Anterior cingulate cortex (tissue), 58 donors: ENCODE measurements at places on chromosomes 4 and X.

- no peak for DNase-seq
Measured at GRCh38 chrX:110665223-110666002, 130.2 kb downstream of the CHRDL1 start.

GRCh38 chrX:6029014-6029413, 199.7 kb downstream of the NLGN4X start:
- DNase-seq = no peak

- no peak for DNase-seq
Measured at GRCh38 chr4:5878359-5878758, 14.5 kb downstream of the CRMP1 start.

GRCh38 chrX:40060356-40060845, 37.4 kb downstream of the BCOR start:
- DNase-seq = no peak

DNA sequence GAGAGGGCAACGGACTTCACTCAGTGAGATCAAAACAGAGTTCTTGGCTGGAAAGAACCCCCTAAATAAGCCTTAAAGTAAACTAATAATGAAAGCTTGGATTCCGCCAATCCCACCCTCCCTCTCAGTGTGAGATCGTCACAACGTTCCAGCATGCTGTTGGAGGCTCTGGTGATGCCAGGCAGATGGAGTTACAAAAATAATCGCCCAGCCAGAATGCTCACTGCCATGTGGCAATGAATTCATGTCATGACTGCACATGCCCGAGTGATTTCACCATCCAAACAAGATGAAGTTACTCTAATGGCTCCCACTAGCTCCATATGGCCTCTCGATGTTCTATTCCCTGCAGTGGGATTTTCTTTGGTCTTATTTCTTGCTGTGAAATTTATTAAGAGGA, 248.0 kb downstream of the SPATA18 start:
- DNase-seq = no peak
